Thoracic aorta (tissue), 2 donors: ENCODE measurements at places on chromosomes 4 and X.

GRCh38 chr4:184287697-184288255 lies 70.1 kb upstream of the ENPP6 start:
- no peak for DNase-seq

DNA sequence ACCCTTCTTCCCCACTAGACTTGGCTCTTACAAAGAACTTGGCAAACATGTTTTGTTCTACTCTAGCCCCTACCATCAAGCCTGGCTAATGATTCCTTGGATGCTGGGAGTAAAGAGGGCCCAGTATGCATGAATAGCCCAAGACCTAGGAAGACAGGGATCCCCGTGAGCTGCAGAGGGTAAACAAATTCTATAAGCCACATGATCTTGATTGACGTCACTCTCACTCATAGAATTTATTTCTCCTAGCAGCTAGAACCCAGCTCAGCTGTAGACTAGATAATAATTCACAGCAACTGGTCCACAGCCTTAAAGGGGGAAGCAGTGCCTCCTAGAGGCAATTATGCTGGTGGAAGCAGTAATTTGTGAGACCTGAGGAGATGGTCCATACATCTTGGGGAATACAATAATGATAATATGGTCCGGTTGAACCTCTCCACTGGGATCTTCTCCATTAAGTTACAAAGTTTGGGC lies 16.1 kb upstream of the USO1 start:
- no peak for DNase-seq

GRCh38 chr4:36189511-36190226 lies 54.6 kb downstream of the ARAP2 start:
- DNase-seq: no peak

DNA sequence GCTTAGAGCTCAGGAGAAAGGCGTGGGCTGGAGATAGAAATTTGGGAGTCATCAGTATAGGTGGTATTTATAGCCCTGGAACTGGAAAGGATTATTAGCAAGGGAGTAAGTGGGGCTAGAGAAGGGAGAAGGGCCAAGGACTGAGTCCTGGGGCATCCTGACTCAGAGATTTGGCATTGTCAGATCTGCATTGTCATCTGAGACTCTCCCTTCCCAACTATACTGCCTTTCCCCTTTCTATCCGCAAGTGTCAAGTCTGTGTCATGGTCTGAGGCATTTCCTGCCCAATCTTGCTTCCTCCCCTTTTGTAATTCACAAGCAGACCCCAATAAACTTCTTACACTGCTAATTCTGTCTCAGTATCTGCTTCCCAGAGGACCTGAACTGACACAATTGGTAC lies 24.4 kb upstream of the SLC25A43 start:
- DNase-seq: no peak

DNA sequence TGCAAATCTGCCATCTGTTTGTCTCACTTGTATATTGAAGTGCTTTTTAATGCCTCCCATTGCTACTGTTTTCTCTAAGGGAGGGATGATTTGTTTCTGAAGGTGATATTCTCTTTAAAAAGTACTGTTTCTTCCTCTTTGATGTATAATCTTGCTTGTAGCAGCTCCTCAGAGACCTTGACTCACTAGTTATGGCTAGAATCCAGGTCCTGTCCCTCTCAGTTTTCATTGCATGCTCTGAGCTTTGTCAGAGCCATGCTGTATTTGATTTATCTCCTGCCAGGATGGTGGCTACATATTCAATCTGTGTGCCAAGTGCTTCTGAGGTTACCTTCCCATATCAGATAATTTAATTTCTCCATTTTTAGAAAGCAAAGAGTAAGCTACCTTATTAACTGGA lies 56.0 kb downstream of the GLUD2 start:
- DNase-seq: no peak

DNA sequence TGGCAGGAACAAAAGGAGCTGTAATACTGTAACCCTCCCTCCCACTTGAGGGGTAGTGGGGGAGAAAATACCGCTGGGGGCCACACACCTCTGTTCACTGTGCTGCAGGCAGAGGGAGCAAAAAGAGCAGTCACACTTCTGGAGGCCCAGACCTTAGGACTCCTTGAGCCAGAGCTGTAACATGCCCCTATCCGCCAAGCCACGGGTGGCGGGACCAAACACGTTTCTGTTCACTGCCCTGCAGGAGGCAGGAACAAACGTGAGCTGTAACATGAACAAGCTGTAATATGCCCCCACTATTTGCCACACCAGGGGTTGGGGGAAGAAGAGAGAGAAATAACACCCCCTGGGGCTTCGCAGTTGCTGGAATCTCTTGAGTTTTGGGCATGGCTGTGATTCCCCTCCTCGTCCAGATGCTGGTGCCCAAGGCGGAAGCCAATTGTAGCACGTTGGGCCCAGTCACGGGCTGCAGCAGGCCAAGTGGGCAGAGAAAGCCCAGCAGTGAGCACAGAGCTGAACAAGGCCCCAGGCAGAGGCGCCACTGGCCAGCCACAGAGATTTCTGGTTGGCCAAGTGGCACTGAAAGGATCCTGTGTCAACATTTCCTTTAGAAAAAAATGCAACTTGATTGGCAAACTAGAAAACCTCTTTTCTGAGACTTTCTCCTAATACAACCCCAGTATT lies 509.7 kb downstream of the INPP4B start:
- no peak for DNase-seq

GRCh38 chr4:96093563-96093962 lies 253.7 kb downstream of the PDHA2 start:
- no peak for DNase-seq

DNA sequence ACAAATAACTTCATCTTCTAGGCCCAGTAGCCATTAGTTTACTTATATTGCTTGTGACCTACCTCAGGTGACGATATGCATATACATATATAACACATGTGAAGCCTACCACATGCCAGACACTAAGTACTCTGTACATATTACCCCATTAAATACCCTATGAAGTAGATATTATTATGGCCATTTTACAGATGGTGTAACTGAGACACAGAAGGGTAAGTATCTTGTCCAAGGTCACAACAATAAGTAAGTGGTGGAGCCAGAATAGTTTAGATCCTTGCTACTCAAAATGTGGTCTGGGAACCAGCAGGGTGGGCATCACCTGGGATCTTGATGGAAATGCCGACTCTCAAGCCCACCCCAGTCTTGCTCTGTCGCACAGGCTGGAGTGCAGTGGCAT lies 78.1 kb upstream of the RAPGEF2 start:
- no peak for DNase-seq

GRCh38 chr4:158817562-158818296 lies 48.9 kb downstream of the FNIP2 start:
- no peak for DNase-seq
